ENCODE measurements at places on chromosomes 2 and 18. TPM values are rescaled to one million over a fixed set of nuclear protein-coding genes. Genes with fewer than 3 reads are reported as not detected.

Gene PTH2R
- total RNA-seq, result not detected

Gene CERS6
- total RNA-seq, result 25.7 TPM

DNA sequence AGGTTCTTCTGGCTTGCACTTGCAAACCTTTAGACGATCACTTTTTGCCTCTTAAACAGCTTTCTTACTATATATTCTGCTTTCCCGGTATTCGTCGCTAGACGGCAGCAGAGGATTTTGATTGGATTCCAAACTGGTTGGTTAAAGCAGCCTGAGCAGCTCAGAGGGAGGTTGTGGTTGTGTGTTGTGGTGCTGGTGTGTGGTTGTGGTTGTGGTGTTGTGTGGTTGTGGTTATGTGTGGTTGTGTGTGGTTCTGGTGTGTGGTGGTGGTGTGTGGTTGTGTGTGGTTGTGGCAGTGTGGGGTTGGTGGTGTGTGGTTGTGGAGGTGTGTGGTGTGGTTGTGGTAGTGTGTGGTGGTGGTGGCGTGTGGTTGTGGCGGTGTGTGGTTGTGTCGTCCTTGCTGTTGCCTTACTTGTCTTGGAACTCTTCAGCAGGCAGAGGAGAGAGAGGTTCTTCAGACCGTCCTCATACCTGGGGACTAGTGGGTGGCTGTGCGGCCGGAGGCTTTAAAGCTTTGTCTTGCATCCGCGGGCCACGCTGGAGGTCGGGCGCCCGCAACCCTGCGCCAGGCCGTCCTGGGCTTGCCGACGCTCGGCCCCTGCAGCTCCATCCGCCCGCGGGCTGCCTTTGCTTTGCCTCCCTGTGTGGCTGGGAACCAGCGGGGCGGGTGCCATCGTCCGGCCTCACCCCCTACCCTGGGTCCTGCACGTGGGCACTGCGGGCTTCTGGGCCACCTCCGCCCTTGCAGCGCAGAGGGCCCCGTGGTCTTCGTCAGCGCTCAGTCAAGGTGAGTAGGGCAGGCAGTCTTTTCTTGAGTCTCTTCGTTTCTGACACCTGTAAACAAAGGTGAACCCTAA, 190.8 kb downstream of the ARHGAP28 start:
- DNase-seq, result peak; percentile 69

DNA sequence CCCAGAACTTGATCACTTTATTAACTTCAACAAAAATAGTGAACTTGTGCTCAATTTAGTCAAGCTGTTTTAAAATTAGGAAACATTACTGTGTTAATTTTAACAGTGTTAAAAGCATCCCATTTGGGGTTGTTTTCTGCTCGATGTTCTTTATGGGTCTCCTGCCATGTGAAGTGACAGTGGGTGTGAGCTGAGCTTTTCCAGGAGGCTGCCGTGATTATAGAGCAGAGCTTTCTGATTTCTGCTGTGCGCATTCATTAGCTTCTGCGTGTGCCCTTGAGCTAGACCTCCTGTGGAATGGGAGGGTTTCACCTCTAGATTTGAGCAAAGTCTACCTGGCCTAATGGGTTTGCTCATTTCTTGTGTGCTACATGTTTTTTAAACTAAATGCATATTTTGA, 121.5 kb downstream of the WDSUB1 start:
- DNase-seq, result no peak

Gene REL
- 21.8 TPM for total RNA-seq
